NCI-H526 treated with DMSO at 0.1 percent for 48 hours (cell line): ENCODE measurements at places on chromosomes 6 and 20.
A peak's percentile ranks its signal among the peaks of the same experiment; 100 is the strongest.

DNA sequence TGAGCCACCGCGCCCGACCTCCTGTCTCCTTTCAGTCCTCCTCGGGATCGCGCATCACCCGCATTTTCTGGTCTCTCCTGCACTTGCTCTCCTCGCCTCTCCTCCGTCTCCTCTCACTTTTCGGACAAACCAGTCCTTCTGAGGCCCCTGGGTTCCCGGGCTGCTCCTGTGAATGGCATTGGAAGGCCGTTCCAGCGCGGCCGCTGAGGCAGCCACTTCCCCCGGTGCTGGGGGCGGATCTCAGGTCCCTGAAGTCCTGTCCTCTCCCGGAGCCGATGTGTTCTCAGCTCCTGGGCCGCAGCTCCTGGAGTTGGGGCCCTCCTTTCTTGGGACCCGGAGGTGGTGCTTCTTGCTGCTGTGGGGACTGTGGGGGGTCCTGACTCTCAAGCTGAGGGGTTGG lies 803 bp downstream of the MICB start:
- no peak for DNase-seq

- DNase-seq = no peak
Observed at GRCh38 chr20:32333181-32333987, 24.7 kb upstream of the ASXL1 start.

GRCh38 chr20:63056236-63057170 lies 49.7 kb upstream of the BHLHE23 start:
- DNase-seq = peak; percentile 19

DNA sequence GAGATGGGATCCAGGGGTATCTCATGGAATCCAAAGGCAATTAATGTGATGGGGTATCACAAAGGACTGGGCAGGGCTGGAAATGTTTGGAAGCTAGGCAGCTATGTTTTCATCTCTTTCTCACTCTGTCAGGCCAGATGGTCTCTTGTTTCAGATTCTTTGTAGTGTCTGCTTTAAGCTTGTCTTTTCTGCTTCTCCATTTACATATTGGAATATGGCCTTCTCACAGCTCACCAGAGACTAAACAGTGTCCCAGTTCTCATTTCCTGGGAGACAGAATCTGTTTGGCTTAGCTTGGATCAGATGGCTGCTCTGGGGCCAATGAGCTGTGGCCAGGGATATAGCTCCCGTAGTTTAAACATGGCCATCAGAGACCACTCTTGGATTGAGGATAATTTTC lies 78.9 kb downstream of the SLC35F1 start:
- DNase-seq = no peak

DNA sequence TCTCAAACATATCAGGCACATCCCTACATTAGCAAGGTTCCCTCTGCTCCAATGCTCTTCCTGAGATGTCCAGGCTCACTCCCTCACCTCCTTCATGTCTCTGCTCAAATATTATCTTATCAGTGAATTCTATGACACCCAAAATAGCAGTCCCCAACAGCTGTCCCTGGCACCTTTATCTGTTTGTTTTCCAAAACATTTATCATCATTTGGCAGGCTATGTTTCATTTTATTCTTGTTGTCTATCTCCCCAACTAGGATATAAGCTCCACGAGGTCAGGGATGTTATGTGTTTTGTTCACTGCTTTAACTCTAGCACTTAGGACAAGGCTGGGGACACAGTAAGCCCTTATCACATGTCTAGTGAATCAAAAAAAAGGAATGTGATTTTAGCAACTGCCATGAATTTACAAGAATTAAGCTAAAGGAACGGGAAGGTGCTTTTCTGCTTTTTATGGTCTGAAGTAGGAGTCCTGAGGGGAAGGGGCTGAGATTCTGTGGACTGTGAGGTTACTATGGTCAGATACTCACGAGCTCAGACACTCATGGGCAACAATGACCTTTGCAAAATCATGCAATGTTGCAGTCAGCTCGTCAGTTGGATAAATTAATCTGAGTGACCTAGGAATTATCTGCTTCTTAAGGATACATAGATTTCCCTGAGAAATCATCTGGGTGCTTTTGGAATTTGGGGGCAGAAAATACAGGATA lies 1.9 kb upstream of the IL22RA2 start:
- DNase-seq = no peak

DNA sequence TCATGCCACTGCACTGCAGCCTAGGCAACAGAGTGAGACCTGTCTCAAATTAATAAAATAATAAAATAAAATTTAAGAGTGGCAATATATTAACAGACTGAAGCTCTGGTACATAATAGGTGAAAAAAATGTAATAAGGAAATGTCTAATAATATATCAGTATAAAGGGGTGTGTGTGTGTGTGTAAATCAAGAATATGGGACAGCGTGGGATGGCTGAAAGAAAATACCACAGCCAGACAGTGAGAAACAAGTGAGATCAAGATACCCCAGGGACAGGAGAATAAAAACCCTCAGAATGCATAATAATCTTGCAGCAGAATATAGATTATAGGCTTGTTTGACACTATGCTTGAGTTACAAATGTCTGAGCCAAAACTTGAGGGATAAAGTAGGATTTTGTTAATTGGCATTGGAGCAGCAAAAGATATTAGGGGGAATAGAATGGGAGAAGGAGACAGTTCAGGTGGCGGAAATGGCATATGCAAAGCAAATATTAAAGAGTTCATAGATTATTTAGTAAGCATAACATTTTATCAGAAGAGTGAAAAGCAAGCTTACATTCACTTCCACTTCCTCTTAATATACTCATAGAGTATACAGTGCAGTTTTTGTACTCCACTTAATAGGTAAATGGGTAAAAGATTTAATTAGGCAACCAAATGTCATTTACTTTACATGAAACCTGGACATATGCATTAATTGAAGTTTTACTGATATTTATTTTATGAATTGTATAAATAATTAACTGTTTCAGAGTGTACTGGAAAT lies 398.5 kb upstream of the GJE1 start:
- no peak for DNase-seq

- DNase-seq = no peak
Observed at GRCh38 chr6:85118233-85118632, 331.6 kb upstream of the NT5E start.
